ENCODE measurements at places on chromosomes 16 and 17. TPM values are rescaled to one million over a fixed set of nuclear protein-coding genes. Genes with fewer than 3 reads are reported as not detected.

Gene LGALS9
- 1.6 TPM for total RNA-seq

Gene EVPL
- total RNA-seq = 36.4 TPM

DNA sequence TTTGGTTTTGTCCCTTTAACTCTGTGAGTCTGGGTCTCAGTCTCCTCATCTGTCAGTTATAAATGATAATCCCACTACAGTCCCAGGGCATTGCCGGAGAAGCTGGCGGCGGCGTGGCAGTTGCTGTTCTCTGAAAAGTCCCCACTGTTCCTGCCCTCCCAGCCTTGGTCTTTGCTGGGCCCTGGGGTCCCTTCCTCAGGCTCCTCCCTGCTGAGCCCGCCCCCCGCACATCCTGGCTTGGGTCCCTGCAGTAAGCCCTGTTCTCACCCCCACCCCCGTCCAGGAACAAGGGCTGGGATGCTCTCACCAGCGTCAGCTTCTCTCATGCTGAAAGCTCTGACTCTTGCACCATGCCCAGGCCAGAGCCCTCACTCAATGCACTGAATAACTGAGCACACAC is 35.3 kb upstream of the PEMT start:
- no peaks in the 10 kb centered on the region for H3K27me3 ChIP-seq
- DNase-seq = no peak
- H3K4me3 ChIP-seq = no peak overlapping the region
- H3K27ac ChIP-seq = no peak overlapping the region
- H3K36me3 ChIP-seq = no peaks in the 10 kb centered on the region

DNA sequence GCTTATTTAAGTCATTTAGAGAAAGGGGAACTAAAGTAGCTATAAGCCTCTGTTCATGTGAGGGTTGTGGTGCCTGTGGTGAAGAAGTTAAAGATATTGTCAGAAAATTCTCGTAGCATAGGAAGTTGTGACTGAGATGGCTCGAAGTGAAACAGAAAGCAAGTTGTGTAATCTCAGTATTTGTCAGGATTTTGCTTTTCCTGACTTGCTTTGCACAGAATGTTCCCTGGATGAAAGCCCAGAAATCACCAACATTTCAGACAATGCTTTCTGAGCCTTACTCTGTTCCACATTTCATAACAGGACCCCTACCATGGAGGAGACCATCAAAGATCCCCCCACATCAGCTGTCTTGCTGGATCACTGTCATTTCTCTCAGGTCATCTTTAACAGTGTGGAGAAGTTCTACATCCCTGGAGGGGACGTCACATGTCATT is 10.6 kb downstream of the CALCOCO2 start:
- H3K27ac ChIP-seq = peak overlapping the region; percentile 49
- no peak overlapping the region for H3K4me3 ChIP-seq
- no peak for DNase-seq
- H3K27me3 ChIP-seq = no peaks in the 10 kb centered on the region

GRCh38 chr17:40445751-40446468 is 2.7 kb downstream of the IGFBP4 start:
- no peak overlapping the region for H3K27ac ChIP-seq
- H3K4me3 ChIP-seq = no peak overlapping the region
- peaks cover 11% of the 10 kb centered on the region for H3K4me1 ChIP-seq
- H3K36me3 ChIP-seq = no peaks in the 10 kb centered on the region
- H3K27me3 ChIP-seq = no peaks in the 10 kb centered on the region

Gene NKD1
- total RNA-seq = 0.18 TPM

- no peak overlapping the region for H3K27ac ChIP-seq
- no peaks in the 10 kb centered on the region for H3K27me3 ChIP-seq
- no peaks in the 10 kb centered on the region for H3K36me3 ChIP-seq
- H3K4me1 ChIP-seq = no peaks in the 10 kb centered on the region
- no peak for DNase-seq
- H3K4me3 ChIP-seq = no peak overlapping the region
Observed at GRCh38 chr16:81817789-81818567, 38.9 kb downstream of the PLCG2 start.

DNA sequence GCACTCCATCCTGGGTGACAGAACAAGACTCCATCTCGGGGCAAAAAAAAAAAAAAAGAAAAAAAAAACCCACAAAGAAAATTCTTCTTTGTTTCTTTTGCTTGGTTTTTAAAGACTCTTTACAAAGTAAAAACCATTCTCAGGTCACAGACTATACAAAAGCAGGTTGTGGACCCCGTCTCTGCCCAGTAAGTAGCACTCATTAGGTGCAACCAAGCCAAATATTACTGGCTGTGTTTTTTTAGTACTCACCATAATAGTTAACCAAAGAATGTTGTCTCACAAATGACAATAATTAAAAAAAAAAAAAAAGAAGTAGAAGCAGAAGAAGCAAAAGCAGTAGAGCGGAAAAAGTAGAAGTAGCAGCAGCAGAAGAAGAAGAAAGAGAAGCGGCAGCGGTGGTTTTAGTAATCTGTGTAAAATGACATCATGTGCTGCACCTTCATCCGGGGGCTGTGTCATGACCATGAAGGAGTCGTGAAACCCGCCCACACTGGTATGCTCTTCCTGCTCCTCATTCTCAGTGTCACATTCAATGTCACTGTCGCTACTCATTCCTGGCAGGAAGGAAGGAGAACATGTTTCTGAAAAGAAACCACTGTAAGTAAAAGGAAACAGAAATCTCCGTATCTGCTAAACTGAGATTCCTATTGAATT is 105.4 kb downstream of the TRIM37 start:
- H3K27ac ChIP-seq = no peak overlapping the region
- DNase-seq = no peak
- H3K36me3 ChIP-seq = peaks cover 7% of the 10 kb centered on the region
- H3K4me3 ChIP-seq = no peak overlapping the region
- H3K27me3 ChIP-seq = no peaks in the 10 kb centered on the region

GRCh38 chr17:7897773-7898172 is 9.2 kb downstream of the CHD3 start:
- H3K27me3 ChIP-seq = no peaks in the 10 kb centered on the region
- no peaks in the 10 kb centered on the region for H3K4me1 ChIP-seq
- peaks cover 12% of the 10 kb centered on the region for H3K36me3 ChIP-seq
- no peak overlapping the region for H3K27ac ChIP-seq

Gene KREMEN2
- 10.8 TPM for total RNA-seq

DNA sequence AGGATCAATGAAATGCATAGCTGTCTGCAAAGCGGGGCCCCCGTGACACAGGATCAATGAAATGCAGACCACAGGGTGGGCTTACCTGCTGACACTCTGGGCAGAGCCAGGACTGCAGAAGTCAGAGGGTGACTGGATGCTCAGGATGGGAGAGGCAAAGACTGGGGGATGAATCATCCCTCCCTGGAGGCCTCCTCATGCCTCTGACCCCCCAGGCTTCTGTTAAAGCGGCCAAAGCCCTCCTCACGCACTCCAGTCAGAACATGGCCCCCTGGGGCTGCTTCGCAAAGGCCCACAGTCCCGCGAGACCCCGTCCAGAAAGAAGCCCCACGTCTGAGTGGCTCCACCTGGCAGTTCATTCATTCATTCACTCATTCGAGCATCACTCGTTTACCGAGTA is 38.4 kb upstream of the FOXF1 start:
- peaks cover 3% of the 10 kb centered on the region for H3K27me3 ChIP-seq
- no peak for DNase-seq
- no peak overlapping the region for H3K4me3 ChIP-seq
- no peaks in the 10 kb centered on the region for H3K4me1 ChIP-seq
- no peaks in the 10 kb centered on the region for H3K36me3 ChIP-seq

GRCh38 chr16:8946544-8946943 is 17.2 kb downstream of the USP7 start:
- H3K27me3 ChIP-seq = no peaks in the 10 kb centered on the region
- no peak overlapping the region for H3K4me3 ChIP-seq
- no peak for DNase-seq

GRCh38 chr17:4142107-4142900 is 526 bp downstream of the ZZEF1 start:
- H3K27ac ChIP-seq = peak overlapping the region; percentile 77
- no peaks in the 10 kb centered on the region for H3K27me3 ChIP-seq
- no peak for DNase-seq

DNA sequence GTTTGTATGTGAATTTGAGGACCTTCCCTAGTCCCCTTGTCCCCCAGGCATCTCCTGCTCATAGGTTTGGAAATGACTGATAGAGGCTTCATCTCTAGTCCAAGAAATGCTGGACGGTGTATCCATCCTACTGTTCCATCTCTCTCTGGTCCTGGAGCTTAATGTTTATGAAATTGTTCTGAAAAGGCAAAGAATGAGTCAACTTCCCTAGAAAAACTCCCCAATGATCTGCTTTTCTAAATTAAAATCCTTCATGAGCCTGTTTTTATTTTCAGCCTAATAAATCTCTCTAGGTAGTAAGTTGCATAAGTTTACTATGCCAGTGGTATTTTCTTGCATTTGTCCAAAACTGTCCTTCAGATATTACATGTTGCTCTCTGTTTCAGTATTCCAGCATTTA is 2.1 kb upstream of the IGSF6 start:
- no peaks in the 10 kb centered on the region for H3K36me3 ChIP-seq
- H3K27me3 ChIP-seq = no peaks in the 10 kb centered on the region
- no peak overlapping the region for H3K27ac ChIP-seq
- H3K4me3 ChIP-seq = no peak overlapping the region

Gene PLXDC1
- not detected for total RNA-seq

- DNase-seq = no peak
- H3K4me1 ChIP-seq = no peaks in the 10 kb centered on the region
- H3K27ac ChIP-seq = no peak overlapping the region
- no peak overlapping the region for H3K4me3 ChIP-seq
Observed at GRCh38 chr16:86156155-86156554, 257.2 kb downstream of the IRF8 start.

GRCh38 chr17:9959377-9959981 is 54.4 kb upstream of the RCVRN start:
- H3K4me1 ChIP-seq = no peaks in the 10 kb centered on the region
- DNase-seq = no peak
- H3K4me3 ChIP-seq = no peak overlapping the region
- H3K27ac ChIP-seq = no peak overlapping the region

GRCh38 chr16:29984137-29984763 is 10.6 kb downstream of the TAOK2 start:
- no peaks in the 10 kb centered on the region for H3K27me3 ChIP-seq
- H3K27ac ChIP-seq = no peak overlapping the region
- no peaks in the 10 kb centered on the region for H3K4me1 ChIP-seq
- peaks cover 31% of the 10 kb centered on the region for H3K36me3 ChIP-seq
- DNase-seq = no peak
- H3K4me3 ChIP-seq = no peak overlapping the region

DNA sequence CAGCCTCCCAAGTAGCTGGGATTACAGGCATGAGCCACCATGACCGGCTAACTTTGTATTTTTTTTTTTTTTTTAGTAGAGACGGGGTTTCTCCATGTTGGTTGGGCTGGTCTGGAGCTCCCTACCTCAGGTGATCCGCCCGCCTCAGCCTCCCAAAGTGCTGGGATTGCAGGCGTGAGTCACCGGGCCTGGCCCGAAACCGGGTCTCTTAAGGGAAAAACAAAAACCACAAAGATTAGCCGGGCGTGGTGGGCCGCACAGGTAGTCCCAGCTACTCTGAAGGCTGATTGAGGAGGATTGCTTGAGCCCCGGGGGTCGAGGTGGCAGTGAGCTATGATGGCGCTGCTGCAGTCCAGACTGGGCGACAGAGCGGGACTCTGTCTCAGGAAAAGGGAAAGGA is 19.9 kb upstream of the RBL2 start:
- peak overlapping the region; percentile 13 for H3K4me3 ChIP-seq
- no peak for DNase-seq
- H3K27me3 ChIP-seq = no peaks in the 10 kb centered on the region
- no peak overlapping the region for H3K27ac ChIP-seq
- no peaks in the 10 kb centered on the region for H3K36me3 ChIP-seq

- peaks cover 6% of the 10 kb centered on the region for H3K36me3 ChIP-seq
- H3K27me3 ChIP-seq = no peaks in the 10 kb centered on the region
- H3K4me1 ChIP-seq = peaks cover 31% of the 10 kb centered on the region
- peak overlapping the region; percentile 78 for H3K4me3 ChIP-seq
- no peak for DNase-seq
- H3K27ac ChIP-seq = peak overlapping the region; percentile 72
Observed at GRCh38 chr17:63841350-63842172, 924 bp downstream of the SMARCD2 start.

DNA sequence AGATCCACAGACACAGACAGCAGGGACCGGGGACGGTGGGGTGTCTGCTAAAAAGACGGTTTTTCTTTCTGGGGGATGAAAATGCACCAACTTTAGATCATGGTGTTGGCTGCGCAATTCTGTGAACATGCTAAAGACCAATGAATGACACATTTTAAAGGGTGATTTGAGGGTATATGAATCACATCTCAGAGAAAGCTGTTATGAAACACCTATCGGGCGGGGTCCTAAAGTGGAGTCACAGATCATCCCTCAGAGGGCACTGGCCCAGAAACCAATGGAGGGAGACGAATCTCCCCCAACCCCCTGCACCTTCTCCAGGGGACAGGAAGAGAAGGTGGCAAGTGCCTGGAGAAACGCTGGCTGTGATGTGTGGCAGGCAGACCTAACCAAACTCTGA is 26.0 kb downstream of the KLHDC4 start:
- H3K4me3 ChIP-seq = no peak overlapping the region
- no peak for DNase-seq
- H3K27me3 ChIP-seq = no peaks in the 10 kb centered on the region
- no peaks in the 10 kb centered on the region for H3K36me3 ChIP-seq
- no peaks in the 10 kb centered on the region for H3K4me1 ChIP-seq

DNA sequence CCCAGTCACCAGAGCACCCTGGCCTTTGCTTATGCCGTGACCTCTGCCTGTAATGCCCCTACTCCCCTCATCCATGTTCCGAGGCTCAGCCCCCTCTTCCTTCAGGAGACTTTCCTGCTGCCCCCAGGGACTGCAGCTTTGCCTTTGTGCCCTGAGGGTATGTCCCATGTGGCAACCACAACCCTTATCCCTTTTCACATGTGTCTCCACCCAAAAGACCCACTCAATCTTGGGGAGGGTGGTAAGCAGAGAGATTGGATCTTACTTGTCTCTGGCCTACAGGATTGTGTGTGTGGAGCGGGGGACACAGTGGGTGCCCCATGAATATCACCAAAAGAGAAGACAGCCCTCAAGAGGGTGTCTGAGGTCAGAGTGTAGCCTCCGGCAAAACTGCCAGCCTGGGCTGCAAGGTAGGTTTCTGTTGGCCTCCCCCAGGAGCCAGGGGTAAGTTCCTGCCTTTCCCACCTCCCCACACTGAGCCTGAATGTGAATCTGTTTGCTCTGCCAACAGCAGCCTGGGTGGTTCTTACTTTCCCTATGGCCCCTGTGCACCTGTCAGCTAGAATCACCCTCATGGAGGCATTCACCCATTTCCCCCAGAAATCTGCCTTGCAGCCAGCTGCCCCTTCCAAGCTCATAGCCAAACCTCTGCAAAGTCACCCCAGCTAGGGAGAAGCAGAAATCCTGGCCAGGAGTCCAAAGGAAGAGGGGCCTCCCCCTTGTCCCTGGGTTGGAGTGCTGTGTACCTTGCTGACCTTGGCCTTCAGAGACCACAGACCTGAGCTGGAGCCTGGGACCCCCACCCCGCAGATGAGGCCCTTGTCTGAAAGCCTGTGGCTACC is 11.5 kb upstream of the C17orf113 start:
- no peaks in the 10 kb centered on the region for H3K36me3 ChIP-seq
- H3K27me3 ChIP-seq = no peaks in the 10 kb centered on the region
- no peak overlapping the region for H3K4me3 ChIP-seq
- H3K27ac ChIP-seq = 0 out of 2 replicates have a peak overlapping the region, but pooled peaks have one; percentile 12

All from Panc1 (cell line).